ENCODE measurements at places on chromosomes 1 and 21. TPM values are rescaled to one million over a fixed set of nuclear protein-coding genes. Genes with fewer than 3 reads are reported as not detected.

DNA sequence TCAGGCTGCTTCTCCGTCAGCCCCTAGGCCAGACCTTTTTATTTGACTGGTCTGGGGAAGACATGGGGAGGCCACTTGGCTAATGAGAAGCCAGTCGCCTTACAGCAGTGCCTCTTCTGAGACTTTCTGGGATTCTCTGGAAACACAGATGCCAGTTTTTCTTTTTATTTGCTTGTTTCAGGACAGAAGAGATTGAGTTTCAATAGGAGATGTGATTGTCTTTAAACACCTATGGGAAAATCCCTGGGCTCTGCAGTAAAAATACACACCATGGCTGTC is 15.4 kb upstream of the BTG2 start:
- DNase-seq = no peak

DNA sequence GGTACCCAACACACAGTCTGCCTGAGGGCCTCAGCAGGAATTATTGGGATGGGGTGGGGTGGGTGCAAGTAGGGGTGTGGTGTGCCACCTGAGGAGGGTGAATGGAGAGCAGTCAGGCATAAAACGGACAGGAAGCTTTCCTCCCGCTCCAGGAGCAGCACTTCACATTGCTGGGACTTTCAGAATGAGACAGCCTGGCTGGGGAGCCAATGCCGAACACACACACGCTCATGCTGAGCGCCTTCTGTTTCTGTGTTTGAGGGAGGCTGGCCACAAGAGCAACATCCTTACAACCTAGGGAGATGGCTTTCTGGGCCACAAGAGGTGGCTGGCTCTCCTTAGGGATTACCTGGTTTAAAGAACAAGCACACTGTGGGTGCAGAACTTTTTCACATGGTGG is 98.0 kb downstream of the LAMC2 start:
- no peak for DNase-seq

GRCh38 chr1:55140546-55140983 is 74.6 kb downstream of the USP24 start:
- peak; percentile 84 for DNase-seq

GRCh38 chr1:11515368-11516300 is 36.7 kb downstream of the DISP3 start:
- DNase-seq = no peak

Gene TAS1R3
- polyA plus RNA-seq = 3.9 TPM

Gene OR2T3
- polyA plus RNA-seq = not detected

Gene JAM2
- 50.0 TPM for polyA plus RNA-seq
